ENCODE measurements at places on chromosomes 2 and 18.

- no peak for DNase-seq
Measured at GRCh38 chr2:135791418-135792190, 45.4 kb downstream of the LCT start.

DNA sequence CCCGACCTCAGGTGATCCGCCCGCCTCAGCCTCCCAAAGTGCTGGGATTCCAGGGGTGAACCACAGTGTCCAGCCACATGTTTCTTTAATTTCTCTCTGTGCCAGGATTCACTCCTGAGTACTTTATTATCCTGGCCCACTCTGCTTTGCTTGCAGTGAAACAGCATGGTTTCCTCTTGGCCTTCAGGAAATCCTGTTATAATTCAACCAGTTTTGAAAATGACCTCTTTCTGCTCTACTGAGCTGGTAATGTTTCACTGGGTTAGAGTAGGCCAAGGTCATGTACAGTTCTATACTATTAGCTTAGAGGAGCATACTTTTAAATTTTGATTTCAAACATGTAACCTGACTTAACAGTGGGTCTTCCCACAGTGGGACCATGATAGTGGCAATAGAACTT lies 90.6 kb upstream of the PELI1 start:
- DNase-seq: no peak

GRCh38 chr2:51717312-51717711 lies 685.4 kb upstream of the NRXN1 start:
- DNase-seq: no peak

DNA sequence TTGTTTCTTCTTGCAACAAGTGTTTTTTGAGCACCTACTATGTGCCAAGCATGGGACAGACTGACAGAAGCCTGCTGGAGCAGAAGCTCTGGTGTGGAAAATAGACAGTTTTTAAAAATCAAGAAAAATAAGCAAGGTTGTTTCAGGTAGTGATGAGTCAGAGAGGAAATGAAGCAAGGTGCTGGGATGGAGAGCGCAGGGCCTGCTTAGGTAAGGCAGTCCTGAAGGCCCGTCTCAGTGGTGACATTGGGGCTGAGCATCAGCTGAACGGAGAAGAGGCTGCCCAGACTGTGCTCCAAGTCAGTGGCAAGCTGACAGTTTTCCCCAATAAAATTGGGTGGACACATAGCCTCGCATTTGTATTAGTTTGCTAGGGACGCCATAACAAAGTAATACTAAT lies 263.6 kb downstream of the SS18 start:
- no peak for DNase-seq

DNA sequence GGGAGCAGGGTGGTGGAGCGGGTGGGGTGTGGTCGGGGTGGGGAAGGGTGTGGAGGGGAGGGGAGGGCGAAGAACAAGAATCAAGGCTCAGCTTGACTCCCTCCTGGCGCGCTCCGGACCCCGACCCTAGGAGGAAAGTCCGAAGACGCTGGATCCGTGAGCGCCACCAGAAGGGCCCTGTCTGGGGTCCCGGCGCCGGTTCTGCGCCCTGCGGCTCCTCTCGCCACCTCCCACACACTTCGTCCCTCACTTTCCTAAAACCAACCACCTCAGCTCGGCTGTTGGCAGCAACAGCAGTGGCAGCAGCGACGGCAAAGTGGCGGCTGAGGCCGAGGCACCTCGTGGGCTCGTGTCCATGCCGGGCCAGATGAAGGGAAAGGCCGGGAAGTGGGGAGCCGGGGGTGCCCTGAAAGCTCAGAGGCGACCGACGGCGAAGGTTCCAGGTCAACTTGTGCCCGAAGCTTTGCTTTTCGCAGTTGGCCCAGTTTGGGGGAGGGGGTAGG lies 2.1 kb downstream of the KLHL14 start:
- no peak for DNase-seq

DNA sequence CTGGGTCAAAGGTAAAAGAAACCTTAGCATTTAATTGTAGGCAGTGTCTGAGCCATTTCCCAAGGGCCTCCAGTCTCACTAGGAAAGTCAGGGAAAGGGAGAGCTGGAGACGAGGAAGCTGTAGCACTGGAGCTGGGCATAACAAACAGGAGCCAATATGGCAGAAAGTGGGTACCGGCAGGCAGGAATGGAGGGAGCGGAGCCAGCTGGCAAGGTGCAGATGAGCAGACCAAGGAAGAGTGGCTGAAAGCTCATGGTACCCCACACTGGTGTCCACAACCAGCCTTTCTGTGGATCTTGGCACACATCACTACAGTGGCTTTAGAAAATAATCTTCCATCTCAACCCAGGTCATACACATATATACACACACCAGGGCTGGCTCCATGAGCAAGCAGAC lies 40.0 kb downstream of the ANKRD44 start:
- no peak for DNase-seq

DNA sequence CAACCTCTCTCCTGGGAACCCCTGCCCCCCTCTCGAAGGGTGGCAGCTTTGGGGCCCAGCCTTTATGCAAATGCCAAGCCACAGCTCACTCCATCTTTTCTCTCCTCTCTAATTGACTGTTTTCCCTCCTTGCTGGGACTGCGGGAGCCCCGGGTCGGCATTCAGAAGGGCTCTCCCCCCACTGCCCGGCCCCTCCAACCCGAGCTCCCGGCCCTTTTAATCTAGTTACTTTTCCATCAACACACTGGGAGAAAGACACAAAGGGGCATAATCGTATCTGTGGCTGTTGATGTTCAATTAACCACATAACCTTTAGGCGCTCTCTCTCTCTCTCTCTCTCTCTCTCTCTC lies 95.4 kb downstream of the INHBB start:
- DNase-seq: no peak

DNA sequence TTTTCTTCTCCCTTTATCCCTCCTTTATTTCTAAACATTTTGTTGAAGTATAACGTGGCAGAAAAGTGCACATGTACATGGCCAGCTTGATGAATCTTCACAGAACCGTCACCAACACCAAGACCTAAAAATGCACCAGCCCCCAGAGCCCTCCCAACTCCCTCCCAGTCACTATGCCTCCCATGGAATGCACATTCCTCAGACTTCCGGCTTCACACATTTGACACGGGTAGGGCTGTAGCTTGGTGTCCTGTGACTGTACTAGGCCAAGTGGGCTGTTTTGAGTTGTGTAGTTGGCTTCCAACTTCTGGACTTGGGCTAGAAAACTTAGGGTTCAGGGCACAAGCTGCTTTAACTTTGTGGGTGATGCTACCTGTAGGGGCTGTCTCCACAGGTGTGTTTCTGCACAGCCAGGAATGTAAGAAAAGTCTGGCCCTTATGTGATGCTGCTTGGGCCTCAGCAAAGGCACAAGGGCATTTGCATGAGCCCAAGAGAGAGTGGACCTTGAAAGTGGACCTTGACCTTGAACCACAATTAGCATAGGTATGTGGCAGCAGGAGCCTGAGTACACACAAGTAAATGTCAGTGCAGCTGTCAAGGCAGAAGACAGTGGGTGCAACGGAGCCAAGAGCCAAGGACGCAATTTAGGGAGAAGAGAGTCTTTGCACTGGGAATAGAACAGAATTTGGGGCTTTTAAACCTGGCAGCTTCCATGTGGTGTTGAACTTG lies 78.4 kb downstream of the SEPTIN10 start:
- no peak for DNase-seq

DNA sequence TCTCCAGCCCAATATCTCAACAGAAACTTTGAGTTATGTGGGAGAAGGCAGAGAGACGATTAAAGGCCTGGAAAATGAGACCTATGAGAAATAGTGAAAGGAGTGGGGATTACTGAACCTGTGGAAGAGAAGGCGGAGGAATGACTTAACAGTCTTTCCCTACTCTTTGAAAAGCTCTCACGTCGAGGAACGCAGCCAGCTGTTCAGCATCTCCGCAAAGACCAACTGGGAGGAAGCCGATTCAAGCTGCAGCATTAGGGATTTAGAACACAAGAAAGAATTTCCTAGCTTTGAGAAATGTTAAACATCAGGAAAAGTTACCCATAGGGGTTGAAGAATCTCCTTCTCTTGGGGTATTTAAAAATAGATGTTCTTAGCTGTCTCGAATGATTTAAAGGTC lies 233.2 kb upstream of the PARD3B start:
- DNase-seq: no peak

GRCh38 chr2:227881866-227882517 lies 10.6 kb downstream of the DAW1 start:
- DNase-seq: no peak

DNA sequence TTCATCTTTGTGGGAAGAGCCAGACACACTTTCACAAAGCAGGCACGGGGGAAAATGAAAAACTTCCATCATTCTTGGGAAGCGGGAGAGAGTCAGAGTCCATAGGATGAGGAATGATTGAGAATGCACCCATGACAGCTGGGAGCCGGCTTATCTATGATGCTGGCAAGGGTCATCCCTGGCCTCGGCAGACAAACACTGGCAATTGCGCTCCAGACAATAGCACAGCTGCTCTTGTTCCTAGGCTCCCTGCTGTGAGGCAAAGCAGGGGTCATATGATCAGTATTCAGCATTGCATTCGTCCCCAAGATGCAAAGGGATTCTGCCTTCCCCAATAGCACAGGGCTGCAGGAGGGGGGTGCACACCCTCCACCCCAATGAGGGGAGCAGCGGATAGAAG lies 33.0 kb downstream of the CYRIA start:
- no peak for DNase-seq

Data from CD4-positive, alpha-beta T cell treated with Interleukin-21 for 1 hour (primary cell).